ENCODE measurements at places on chromosomes 16 and 17.

GRCh38 chr16:50338371-50339231 lies 30.2 kb downstream of the BRD7 start:
- no peak for DNase-seq

DNA sequence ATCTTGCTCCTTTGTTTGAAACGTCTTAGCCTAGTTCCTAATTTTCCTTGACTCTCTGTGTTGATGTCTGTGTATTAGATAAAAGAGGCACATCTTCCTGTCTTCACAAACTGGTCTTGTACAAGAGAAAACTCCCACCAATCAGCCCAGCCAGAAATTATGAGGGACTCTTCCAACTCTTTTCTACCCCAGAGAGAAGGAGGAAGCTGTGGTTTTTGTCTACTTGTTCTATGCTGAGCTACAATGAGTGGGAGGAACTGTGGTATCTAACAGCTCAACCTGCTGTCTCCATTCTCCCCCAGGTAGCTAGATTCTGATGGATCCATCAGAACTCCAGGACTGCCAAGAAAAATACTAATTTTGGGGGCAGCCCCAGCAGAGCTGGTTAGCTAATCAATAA lies 392.5 kb downstream of the HS3ST3B1 start:
- no peak for DNase-seq

GRCh38 chr17:50768346-50768761 lies 1.0 kb upstream of the ANKRD40CL start:
- DNase-seq = no peak

- no peak for DNase-seq
Measured at GRCh38 chr17:81976332-81977210, 858 bp upstream of the ASPSCR1 start.

DNA sequence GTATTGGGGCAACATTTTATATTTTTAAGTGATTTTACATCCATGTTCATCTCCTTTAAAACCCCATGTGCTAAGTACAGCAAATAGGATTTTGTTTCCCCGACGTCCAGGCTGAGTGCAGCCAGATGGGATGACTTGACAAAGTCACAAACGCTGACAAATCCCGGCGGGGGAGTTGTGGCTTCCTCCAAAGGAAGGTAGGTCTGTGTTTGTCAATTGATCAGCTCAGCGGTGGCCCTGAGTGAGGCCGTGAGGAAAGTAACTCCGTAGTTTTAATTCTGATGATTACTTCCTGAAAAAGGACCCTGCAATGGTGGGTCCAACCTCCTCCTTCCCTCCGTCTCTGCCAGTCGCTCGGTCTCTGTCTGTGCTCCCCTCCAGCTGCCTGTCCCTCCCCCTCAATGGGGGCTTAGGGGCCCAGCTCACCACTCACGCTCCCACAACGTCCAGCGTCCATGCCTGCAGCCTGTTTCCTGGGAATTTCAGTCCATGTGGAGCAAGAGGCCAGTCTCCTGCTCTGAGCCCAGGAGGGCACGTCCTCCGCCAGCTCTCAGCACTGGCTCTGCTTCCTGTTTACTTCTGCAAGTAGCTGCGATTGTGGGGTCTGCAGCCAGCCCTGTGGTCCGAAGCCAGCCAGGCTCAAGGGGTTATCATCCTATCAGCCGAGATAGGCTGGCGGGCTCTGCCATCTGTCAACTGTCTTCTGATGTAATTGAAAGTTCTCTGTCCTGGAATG lies 209.4 kb upstream of the FOXF1 start:
- DNase-seq = no peak

DNA sequence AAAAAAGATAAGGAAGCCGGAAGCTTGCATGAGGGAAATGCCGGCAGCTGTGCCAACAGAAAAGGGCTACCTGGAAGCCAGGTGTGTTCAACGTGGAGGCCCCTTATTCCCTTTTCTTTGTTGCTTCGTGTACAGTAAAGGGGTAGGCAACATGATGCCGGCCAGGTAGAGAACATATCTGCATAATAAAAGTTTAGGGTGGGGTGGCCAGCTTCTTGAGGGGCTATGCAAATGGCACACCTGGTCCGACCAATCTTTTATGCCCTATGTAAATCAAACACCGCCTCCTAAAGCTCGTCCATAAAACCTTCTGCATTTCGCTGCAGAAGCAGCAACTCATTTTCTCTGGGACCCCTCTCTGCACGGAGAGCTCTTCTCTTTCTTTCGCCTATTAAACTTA lies 911.6 kb downstream of the KCNJ2 start:
- DNase-seq = no peak
